PC-9 (cell line): ENCODE measurements at places on chromosomes 3 and 15. TPM values are rescaled to one million over a fixed set of nuclear protein-coding genes. Genes with fewer than 3 reads are reported as not detected.

DNA sequence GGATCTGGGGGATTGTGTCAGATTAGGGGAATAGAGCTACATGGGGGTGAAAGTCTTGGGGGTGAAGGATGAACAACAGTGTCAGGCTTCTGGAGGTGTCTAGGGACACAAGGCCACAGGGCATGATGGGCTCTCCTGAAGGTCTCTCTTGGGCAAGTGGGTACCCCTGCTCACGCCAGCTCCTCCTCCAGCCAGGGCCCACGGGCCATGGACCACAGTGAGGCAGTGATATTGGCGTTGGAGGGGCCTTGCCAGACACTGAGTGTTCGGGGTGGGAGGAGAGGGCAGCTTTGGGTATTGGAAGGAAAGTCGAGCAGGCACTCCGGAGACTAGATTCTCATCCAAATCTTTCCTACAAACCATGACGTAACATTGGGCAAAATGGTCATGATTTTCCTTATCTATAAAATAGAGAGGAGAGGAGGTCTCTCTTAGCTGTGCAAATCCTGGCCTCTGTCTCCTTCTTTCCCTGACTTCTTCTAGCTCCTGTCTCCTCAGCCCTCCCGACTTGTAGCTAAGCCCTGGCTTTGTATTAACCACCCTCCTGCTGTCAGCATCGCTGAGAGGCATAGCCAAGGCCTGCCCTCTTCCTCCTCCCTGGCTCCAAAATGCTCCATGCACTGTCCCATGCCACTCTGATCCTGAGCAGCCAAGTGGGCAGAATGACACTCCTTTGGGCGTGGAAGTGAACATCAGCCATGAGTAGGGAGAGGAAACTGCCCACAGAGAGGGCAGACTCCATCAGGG, 24.0 kb upstream of the SRP14 start:
- H3K4me3 ChIP-seq, result no peak overlapping the region
- DNase-seq, result no peak
- no peaks in the 10 kb centered on the region for H3K27me3 ChIP-seq
- H3K4me1 ChIP-seq, result peaks cover 60% of the 10 kb centered on the region
- H3K27ac ChIP-seq, result peak overlapping the region; percentile 65
- no peaks in the 10 kb centered on the region for H3K36me3 ChIP-seq

- no peaks in the 10 kb centered on the region for H3K36me3 ChIP-seq
- H3K4me3 ChIP-seq, result no peak overlapping the region
- no peaks in the 10 kb centered on the region for H3K27me3 ChIP-seq
- no peaks in the 10 kb centered on the region for H3K4me1 ChIP-seq
- no peak overlapping the region for H3K27ac ChIP-seq
Observed at GRCh38 chr3:160280836-160281235, 55.6 kb downstream of the C3orf80 start.

- no peak overlapping the region for H3K4me3 ChIP-seq
- H3K27ac ChIP-seq, result no peak overlapping the region
Observed at GRCh38 chr3:140206196-140207040, 271.4 kb downstream of the CLSTN2 start.

DNA sequence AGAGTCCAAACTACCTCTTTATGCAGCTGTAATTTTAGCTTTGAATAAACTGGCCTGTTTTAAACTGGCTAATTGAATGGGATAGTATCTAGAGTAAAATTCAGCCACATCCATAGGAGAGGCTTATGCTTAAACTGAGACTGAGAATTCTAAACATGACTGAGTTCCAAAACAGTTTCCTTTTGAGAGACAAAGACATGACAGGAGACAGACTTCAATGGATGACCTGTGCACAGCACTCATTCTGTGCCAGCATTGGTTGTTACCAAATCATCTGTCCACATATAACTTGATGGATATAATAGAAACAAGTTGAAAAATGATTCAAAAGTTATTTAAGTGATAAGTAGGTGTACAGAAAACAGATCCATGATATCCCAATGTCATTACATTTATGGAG, 20.9 kb downstream of the IL12A start:
- H3K4me1 ChIP-seq, result no peaks in the 10 kb centered on the region
- H3K36me3 ChIP-seq, result no peaks in the 10 kb centered on the region
- no peak overlapping the region for H3K27ac ChIP-seq
- DNase-seq, result no peak
- no peak overlapping the region for H3K4me3 ChIP-seq
- H3K27me3 ChIP-seq, result no peaks in the 10 kb centered on the region

- no peak overlapping the region for H3K4me3 ChIP-seq
- H3K36me3 ChIP-seq, result no peaks in the 10 kb centered on the region
- no peaks in the 10 kb centered on the region for H3K4me1 ChIP-seq
- no peak for DNase-seq
Observed at GRCh38 chr15:64767203-64767602, 8.2 kb downstream of the RBPMS2 start.

CLDN16 gene
- 0.20 and 0.46 TPM in 2 replicates for total RNA-seq

- no peaks in the 10 kb centered on the region for H3K36me3 ChIP-seq
- no peak for DNase-seq
- peaks cover 41% of the 10 kb centered on the region for H3K4me1 ChIP-seq
- H3K27me3 ChIP-seq, result no peaks in the 10 kb centered on the region
Observed at GRCh38 chr15:58258501-58259292, 120.5 kb downstream of the AQP9 start.
